Lung microvascular endothelial cell (primary cell): ENCODE measurements at places on chromosomes 4 and X. TPM values are rescaled to one million over a fixed set of nuclear protein-coding genes. Genes with fewer than 3 reads are reported as not detected.

- DNase-seq, result peak; percentile 96
Observed at GRCh38 chr4:114015444-114015899, 36.0 kb upstream of the ARSJ start.

DNA sequence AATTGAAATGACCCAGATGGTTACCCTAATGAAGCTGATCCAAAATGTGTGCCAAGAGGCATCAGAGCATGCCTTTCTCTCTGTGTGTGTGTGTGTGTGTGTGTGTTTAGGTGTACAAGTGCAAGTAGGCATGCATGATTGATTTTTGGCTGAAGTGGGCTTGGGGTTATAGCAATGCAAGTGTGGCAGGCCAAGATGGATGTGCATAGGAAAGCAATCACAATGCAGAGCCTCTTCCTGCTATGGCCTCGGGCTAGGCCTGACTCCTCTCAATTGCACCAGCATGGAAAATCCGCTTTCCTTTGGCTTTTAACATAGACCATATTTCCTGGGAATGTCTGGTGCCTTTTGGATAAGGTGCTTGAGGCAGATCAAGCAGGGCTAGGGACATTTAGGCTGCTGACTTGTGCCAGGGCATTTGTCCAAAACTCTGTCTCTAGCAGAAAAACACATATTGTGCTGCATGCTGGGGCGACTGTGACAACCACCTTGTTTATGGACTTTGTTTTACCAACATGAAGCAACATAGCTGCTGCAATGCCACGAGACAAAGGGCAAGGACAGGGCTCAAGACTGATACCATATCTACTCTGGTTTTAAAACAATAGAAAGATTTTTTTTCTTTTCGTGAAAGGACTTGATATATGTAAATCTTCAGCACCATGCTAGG lies 395.7 kb downstream of the RAPGEF2 start:
- DNase-seq, result no peak

DNA sequence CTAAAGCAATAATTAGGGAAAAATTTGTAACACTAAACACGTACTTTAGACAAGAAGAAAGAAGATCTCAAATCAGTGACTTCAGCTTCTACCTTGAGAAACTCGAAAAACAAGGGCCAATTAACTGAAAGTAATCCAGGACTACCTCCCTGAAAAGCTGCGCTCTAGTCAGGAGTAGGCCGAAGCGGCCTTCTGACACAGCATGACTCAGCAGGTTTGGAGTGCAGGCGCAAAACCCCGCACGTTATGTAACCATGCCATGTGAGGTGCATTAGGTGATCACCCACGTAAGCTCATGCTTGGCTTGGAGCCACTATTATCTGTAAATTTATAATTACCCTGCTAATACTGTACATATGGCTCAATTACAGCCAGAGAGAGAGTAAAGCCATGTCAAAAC lies 52.8 kb upstream of the CCDC149 start:
- no peak for DNase-seq

- no peak for DNase-seq
Observed at GRCh38 chr4:77126809-77127208, 30.2 kb upstream of the CCNG2 start.

DNA sequence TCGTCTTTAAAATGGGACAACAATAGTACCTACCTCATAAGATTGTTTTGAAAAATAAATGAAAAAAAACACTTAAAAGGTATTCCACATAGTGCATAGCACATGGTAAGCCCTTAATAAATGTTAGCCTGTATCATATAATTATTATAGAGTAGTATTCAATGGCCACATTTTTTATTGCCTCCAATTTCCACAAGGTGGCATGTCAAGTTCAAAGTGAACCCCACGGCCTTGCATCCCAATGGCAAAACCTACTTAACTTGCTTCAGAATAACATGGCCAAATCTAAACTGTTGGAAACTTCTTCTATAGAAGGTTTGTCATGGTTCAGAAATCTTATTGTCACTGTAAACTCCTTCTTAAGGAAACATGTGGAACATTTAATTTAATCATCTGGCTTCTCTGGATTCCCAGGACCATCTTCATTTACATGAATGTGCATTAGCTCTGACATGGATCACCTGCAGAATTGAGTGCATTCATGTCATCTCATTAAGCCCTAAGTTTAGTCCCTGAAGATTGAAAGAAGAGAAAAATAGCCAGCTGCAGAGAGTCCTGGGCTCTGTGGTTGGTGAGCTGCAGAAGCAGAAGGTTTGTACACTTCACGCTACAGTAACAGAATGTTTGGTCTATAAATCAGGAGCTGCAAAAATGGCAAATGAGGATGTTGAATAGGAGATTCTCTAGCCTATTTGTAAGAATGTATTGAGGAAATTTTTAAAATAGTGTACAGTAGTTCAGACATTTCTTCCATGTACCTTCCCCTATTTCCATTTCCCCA lies 61.0 kb downstream of the ANXA3 start:
- DNase-seq, result peak; percentile 83

- DNase-seq, result no peak
Observed at GRCh38 chr4:116501954-116502353, 583.4 kb downstream of the TRAM1L1 start.

The MTMR8 gene
- total RNA-seq, result under 0.01 and 0.20 TPM in 2 replicates

The DCAF4L1 gene
- total RNA-seq, result under 0.01 TPM in 2 replicates

DNA sequence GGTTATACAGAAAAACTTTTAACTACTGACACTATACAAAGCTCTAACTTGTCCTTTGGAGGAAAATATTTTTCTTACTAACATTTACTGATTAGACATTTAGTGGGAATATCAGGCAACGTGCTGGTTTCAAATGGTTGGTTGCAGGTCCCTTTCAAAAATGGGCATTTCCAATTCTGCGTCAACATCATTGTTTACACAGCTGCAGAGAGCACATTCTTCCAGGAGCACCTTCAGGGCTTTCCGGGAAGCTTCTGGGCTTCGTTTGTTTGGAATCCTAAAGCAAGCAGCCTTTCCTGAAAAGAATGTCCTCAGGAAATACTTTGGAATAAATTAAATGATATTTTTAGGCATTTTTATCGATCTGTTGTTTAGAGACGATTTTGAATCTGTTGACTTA lies 289.7 kb downstream of the TRIML1 start:
- DNase-seq, result no peak

GRCh38 chrX:154011376-154012335 lies 8.0 kb downstream of the IRAK1 start:
- no peak for DNase-seq

GRCh38 chrX:152658302-152658701 lies 20.6 kb downstream of the GABRQ start:
- DNase-seq, result no peak

The SLC25A6 gene
- 153 and 193 TPM in 2 replicates for total RNA-seq

DNA sequence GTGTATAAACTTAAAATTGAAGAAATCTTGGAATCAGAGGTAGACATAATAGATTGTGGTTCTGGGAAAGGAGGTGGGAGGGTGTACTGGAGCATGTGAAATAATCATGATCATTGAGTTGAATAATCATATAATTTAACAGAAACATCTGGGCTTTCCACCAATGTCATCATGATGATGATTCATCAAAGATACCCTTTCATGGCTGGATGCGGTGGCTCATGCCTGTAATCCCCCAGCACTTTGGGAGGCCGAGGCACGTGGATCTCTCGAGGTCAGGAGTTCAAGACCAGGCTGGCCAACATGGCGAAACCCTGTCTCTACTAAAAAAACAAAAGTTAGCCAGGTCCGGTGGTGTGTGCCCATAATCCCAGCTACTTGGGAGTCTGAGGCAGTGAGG lies 6.7 kb upstream of the RUFY3 start:
- no peak for DNase-seq

- no peak for DNase-seq
Observed at GRCh38 chrX:13283950-13284546, 35.8 kb downstream of the ATXN3L start.

The DMRTC1 gene
- total RNA-seq, result not detected in 2 replicates

The TDO2 gene
- not detected in 2 replicates for total RNA-seq

GRCh38 chr4:88226143-88226542 lies 58.2 kb downstream of the PPM1K start:
- DNase-seq, result no peak

The ADH7 gene
- total RNA-seq, result not detected in 2 replicates

DNA sequence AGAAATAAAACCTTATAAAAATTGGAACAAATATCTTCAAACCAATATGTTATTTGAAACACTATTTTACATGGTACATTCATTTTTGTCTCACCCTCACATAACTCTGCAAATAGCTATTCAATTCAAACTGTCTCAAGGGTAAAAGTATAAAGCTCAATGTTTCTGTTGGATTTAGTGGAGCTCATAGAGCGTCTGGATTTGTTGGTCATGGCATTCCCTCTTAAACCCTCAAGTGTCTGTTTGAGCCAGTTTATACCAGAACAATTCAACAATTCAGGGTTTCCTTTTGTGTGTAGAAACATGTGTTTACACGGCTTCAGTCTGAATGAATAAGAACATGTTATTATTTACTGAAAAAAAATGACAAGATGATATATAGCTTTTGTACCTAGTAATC lies 161.6 kb downstream of the PCDH18 start:
- DNase-seq, result no peak

DNA sequence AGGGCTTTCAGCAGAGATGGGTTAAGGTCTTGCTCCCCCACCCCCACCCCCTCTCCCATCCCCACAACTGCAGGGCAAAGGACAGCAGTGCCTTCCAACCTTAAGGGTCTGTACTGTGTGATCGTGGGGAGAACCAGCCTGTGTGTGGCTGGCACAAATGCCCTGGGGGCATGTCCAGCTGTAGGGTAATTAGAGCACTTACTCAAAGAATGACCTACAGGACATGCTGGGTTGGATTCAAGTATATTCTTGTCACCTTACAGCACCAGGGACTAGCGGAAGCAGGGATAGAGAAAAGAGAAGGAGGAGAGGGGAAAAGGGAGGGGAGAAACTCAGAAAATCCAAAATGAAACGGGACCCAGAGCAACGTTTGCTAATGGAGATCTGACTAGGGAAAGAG lies 191.3 kb upstream of the GATB start:
- no peak for DNase-seq

The SSX4B gene
- total RNA-seq, result not detected in 2 replicates

The IQCM gene
- not detected in 2 replicates for total RNA-seq

DNA sequence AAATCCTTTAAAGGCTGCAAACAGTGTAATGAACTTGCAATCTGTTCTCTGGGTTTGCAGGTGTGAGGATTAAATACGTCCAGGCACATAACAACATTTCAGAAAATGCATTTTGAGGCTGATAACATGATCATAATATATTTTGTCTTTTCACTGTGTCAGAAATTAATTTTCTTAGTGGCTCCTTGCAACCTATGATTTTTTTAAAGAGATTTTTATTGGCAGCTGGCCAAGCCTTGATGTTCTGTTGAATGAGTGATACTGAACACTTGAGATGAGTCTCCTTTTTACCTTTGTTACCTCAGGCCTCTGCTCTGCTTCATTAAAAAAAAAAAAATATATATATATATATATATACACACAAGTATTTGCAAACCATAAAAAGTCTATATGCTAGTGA lies 68.2 kb upstream of the TENM3 start:
- no peak for DNase-seq

DNA sequence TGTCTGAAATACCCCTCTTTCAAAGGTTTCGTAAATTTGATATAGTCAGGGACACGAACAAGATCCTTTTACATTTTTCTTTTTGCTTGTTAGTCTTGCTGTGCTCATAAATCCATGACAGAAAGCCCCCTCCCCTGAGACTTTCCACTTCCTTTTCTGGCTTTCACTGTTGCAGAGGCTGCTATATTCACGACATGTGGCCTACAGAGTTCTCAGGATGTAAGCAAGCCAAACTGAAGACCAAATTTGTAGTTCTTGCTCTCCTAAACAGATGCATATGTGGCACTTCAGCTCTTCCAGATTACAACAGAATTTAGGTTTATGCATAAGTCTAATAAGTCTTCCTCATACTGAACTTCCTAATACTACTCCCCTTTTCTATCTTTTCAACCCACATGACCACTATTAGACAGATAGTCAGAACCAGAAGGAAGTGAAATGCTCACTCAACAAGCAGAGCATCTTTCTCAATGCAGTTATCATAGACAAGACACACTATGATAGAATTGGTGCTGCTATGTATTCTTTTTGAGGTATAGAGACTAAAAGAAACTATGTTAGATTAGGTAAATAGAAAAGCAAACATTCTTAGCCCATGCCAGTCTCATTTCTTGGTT lies 15.0 kb downstream of the BTK start:
- no peak for DNase-seq

GRCh38 chr4:95156452-95156765 lies 392.4 kb downstream of the UNC5C start:
- DNase-seq, result no peak

The SSX2B gene
- not detected in 2 replicates for total RNA-seq

DNA sequence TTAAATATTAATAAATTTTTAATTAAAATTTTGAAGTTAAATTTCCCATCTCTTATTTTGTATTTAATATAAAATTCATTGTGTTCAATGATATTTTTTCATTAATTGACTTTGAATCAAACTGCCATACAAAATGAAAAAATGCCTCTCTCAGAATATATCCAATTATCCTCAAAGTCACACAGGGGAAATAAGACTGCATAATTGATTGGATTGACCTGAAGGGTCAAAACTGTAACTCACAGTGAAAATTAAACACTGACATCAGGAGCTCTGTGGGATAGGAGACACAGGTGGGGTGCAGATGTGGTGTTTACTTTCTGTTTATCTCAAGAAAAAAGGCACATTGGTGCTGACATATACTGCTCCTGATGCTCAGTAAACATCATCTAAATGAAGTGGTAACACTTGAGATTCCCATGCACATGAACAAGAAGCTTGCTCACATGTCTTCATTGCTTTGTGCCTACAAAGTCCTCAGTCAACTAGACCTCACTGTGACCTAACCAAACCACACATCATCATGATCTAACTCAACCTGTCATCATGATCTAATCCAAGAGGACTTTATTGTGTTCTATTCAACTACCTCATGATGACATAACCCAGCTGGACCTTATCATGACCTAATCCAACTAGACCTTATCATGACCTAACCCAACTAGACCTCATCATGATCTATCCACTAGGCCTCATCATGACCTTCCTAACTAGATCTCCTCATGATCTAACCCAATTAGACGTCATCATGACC lies 83.7 kb downstream of the DHRSX start:
- DNase-seq, result no peak

The SUPT20HL1 gene
- total RNA-seq, result not detected in 2 replicates

- DNase-seq, result no peak
Observed at GRCh38 chrX:1536712-1537030, 314 bp downstream of the P2RY8 start.

GRCh38 chrX:45172890-45173289 lies 27.8 kb downstream of the DIPK2B start:
- no peak for DNase-seq

The GABRB1 gene
- total RNA-seq, result not detected in 2 replicates

- DNase-seq, result no peak
Observed at GRCh38 chr4:88819818-88820697, 122.4 kb upstream of the NAP1L5 start.

The TMEM129 gene
- total RNA-seq, result 17.9 and 30.8 TPM in 2 replicates

DNA sequence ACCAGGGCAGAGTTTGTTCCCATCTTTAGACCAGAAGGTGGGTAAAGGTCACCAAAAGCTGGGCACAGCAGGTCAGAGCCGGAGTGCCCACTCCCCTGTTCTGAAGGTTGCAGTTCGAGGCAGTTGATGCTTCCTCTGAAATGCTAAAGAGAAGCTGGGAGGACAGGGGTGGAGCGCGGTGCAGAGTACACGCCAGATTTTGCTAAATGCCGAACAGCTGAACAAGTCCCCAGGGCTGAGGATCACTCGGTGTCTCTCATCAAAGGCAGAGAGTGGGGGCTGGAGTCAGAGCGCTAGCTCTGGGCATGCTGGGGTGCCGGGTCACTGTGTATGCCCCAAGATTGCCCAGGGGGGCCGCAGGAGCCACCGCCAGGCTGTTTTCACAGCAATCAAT lies 197.0 kb downstream of the BCOR start:
- no peak for DNase-seq
